ENCODE measurements at places on chromosomes 11 and 22. TPM values are rescaled to one million over a fixed set of nuclear protein-coding genes. Genes with fewer than 3 reads are reported as not detected.
A peak's percentile ranks its signal among the peaks of the same experiment; 100 is the strongest.

DNA sequence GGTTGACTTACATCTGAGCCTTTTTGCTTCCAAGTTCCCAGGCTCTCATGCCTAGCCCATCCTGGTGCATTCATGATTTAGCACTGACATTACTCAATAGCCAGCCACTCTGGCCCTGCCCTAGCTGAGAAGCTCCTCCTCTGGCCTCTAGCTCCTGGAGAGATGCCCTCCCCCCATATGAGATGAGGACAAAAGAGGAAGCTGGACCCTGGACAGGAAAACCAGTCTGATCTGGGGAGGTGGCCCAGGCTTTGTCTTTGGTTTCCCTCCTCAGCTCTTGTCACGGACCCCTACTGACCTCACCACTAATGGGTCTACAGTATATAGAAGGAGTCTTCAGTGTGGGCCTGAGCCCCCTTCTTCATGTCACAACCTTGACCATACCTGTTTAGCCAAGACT, 3.0 kb downstream of the RHOG start:
- peak; percentile 75 for DNase-seq
- H3K27me3 ChIP-seq: no peaks in the 10 kb centered on the region
- no peak overlapping the region for H3K4me3 ChIP-seq
- H3K36me3 ChIP-seq: peaks cover 29% of the 10 kb centered on the region
- H3K27ac ChIP-seq: peak overlapping the region; percentile 15
- H3K4me1 ChIP-seq: peaks cover 36% of the 10 kb centered on the region

GRCh38 chr11:118436639-118437207, 431 bp downstream of the KMT2A start:
- peak overlapping the region; percentile 88 for H3K27ac ChIP-seq
- H3K4me3 ChIP-seq: peak overlapping the region; percentile 93
- peaks cover 24% of the 10 kb centered on the region for H3K4me1 ChIP-seq
- H3K27me3 ChIP-seq: no peaks in the 10 kb centered on the region

DNA sequence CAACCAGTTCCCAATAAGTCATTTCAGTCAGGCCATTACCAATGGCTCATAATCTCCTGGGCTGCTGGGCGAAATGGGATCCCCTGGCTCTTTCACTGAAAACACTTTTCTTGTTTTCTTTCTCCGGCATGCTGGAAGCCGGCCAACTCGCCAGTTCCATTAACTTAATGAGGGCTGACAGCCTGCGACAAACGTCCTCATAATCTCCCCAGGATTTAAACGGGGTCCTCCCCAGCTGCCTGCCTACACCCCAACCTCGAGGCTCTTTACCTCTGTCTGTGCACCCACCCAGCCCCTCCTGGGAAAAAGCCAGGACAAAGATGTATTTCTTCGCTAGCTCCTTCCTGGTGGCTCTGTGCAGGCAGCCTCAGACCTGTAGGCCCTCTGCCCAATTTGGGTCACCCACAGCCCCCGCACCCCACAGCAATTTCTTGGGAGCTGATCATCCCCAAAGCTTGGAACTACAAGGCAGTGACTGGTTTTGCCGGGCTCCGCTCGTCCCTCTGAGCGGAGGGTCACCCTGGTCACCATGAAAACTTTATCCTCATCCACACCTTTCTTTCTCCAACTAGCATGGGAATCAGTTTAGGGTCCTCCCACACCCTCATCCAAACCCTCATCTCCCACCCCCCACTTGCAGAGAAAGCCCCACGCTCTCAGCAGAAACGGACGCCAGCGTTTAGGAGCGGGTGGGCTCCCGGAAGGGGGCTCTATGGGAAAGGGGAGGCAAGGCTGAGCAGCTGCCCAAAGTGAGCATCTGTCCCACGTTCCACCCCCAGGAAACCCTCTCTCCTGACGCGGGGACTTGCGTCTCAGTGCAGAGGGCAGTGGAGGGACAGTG, 51.1 kb upstream of the KCNQ1OT1 start:
- no peak for DNase-seq
- H3K4me3 ChIP-seq: no peak overlapping the region
- H3K36me3 ChIP-seq: no peaks in the 10 kb centered on the region
- peaks cover 25% of the 10 kb centered on the region for H3K4me1 ChIP-seq

Gene LARGE1
- total RNA-seq: 10.6 TPM

DNA sequence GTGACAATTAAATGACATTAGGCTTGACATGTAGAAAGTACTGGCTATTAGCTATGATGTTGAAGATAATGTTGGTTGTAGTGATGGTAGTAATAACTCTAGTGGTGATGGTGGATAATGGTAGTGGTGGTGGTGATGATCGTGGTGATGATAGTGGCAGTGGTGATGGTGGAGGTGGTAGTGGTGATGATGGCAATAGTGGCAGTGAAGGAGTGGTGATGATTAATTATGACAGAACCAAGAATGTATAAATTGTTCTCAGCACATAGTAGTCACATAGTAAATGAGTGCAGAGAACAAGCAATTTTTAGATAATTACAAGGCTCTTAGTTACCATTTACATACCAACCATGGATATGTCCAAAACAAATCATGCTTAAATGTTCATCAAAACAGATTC, 5.3 kb upstream of the CD44 start:
- H3K4me3 ChIP-seq: no peak overlapping the region
- H3K27me3 ChIP-seq: peaks cover 5% of the 10 kb centered on the region
- peaks cover 2% of the 10 kb centered on the region for H3K36me3 ChIP-seq
- peaks cover 10% of the 10 kb centered on the region for H3K4me1 ChIP-seq

- H3K27me3 ChIP-seq: peaks cover 3% of the 10 kb centered on the region
- DNase-seq: no peak
- H3K4me3 ChIP-seq: no peak overlapping the region
- H3K4me1 ChIP-seq: no peaks in the 10 kb centered on the region
- no peak overlapping the region for H3K27ac ChIP-seq
Observed at GRCh38 chr11:121588747-121589146, 136.0 kb upstream of the SORL1-AS1 start.

DNA sequence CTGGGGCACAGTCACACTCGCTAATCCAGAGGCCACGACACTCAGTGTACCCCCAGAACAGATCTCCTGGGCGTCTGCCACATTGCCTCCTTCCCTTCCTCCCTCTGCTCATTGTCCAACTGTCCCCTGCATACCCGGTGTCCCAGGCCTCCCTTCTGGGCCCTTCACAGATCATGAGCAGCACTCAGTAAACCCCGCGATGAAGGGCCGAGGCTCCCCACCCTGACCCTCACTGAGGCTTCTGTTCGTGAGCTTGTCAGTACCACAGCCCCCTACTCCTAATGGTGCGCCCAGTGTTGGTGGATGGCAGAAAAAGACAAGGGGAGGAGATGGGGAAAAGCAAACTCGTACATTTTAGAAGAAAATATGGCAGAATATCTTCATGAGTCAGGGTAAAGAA, 12.6 kb downstream of the RSPH14 start:
- no peak overlapping the region for H3K4me3 ChIP-seq
- H3K27ac ChIP-seq: no peak overlapping the region
- no peaks in the 10 kb centered on the region for H3K27me3 ChIP-seq
- peaks cover 20% of the 10 kb centered on the region for H3K4me1 ChIP-seq
- no peaks in the 10 kb centered on the region for H3K36me3 ChIP-seq
- DNase-seq: no peak

Gene KCNK4
- total RNA-seq: 0.13 TPM

Gene SLC16A8
- 2.4 TPM for total RNA-seq

GRCh38 chr11:108199446-108200321, 22.8 kb downstream of the NPAT start:
- no peaks in the 10 kb centered on the region for H3K27me3 ChIP-seq
- no peaks in the 10 kb centered on the region for H3K4me1 ChIP-seq
- no peak for DNase-seq
- H3K4me3 ChIP-seq: no peak overlapping the region
- H3K36me3 ChIP-seq: peaks cover 17% of the 10 kb centered on the region

DNA sequence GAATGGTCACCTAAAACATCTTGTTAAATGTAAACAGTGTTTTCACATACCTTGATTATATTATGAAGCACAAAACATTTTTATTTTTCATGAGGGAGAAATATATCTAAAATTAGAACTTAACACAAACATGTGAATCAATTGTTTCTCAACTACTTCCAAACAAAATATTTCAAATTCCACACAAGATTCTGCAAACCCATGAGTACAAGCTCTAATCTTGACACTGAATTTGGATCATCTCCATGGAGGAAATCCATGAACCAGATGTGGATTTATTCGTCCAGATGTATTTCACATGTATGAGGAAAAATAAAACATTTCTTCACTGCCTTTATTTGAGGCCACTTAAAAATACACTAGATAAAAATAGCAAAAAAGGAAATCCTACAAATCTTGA, 184.2 kb downstream of the SBF2 start:
- H3K27ac ChIP-seq: peak overlapping the region; percentile 57
- no peaks in the 10 kb centered on the region for H3K27me3 ChIP-seq
- no peaks in the 10 kb centered on the region for H3K36me3 ChIP-seq
- no peak overlapping the region for H3K4me3 ChIP-seq
- peak; percentile 98 for DNase-seq

Gene HEPN1
- total RNA-seq: not detected

Gene PLEKHA7
- 2.6 TPM for total RNA-seq

DNA sequence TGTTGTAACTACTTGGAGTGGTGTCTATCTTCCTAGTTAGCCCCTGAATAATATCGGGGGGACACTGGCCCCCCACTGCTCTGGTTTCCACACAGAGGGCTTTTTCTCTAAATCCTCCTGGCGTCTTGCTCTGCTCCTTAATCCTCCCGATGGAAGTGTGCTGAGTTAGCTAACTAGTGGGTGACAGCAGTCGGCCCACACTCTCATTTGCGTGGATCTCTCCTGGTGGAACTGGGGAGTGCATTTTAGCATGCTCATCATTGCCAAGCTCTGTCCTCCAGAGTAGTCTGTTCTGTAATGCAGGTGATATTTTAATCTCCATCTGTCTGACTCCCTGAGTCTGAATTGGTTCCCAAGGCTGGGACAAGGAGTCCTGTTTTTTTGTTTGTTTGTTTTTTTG, 46.1 kb upstream of the RASSF10 start:
- H3K27me3 ChIP-seq: no peaks in the 10 kb centered on the region
- no peak overlapping the region for H3K27ac ChIP-seq
- no peak overlapping the region for H3K4me3 ChIP-seq
- no peaks in the 10 kb centered on the region for H3K36me3 ChIP-seq
- no peaks in the 10 kb centered on the region for H3K4me1 ChIP-seq
- no peak for DNase-seq

DNA sequence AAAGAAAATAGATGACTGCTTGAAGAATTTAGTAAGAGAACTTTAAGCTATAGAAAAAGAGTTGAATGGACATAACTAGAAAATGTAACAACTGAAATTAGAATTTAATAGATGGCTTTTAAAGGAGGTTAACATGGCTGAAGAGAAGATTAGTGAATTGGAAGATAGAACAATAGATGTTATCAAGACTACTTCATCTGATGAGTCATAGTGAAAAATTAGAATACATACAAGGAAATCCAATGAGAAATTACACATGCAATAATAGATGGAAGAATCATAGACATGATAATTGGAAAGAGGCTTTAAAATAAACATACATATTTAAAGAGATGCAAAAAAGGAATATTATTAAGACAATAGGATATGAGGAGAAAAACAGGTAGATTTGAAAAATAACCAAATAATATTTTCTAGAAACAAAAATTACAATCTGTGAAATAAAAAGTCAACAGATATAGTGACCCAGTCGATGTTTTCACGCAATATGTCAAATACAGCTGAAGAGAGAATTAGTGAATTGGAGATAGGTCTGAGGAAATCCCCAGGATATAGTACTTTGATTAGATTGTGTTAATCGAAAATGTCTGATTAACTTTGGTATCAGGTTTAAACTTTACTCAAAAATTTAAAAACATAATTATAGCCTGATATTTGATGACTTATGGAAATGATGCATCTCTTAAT, 28.2 kb downstream of the CAT start:
- H3K27ac ChIP-seq: no peak overlapping the region
- no peak overlapping the region for H3K4me3 ChIP-seq
- no peaks in the 10 kb centered on the region for H3K27me3 ChIP-seq

DNA sequence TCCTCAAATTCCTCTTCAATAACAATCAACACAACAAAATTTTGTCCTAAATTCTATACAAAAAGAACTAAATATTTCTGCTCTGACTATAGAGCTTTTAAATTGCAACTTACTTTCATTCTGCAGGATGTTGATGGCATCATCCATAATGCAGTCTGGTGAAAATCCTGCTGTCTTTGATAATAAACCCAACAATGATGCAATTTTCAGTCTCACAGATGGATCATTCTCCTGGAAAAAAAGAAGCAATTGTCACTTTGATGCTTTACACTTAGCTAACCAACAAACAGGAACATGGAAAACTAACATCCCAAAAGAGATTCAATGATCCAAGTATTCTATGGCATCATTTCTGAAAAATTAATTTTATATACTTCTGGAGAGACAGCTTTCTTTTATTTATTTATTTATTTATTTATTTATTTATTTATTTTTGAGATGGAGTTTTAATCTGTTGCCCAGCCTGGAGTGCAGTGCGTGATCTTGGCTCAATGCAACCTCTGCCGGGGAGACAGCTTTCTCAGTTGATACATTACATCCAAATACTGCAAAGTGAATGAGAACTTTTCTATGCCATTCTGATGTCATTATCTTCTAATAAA, 13.0 kb downstream of the INTS4 start:
- no peaks in the 10 kb centered on the region for H3K4me1 ChIP-seq
- no peak for DNase-seq

Gene HTR3B
- total RNA-seq: not detected

- H3K27me3 ChIP-seq: no peaks in the 10 kb centered on the region
- no peak for DNase-seq
- H3K27ac ChIP-seq: peak overlapping the region; percentile 62
- peaks cover 21% of the 10 kb centered on the region for H3K4me1 ChIP-seq
Observed at GRCh38 chr22:39269095-39269790, 24.5 kb upstream of the PDGFB start.

DNA sequence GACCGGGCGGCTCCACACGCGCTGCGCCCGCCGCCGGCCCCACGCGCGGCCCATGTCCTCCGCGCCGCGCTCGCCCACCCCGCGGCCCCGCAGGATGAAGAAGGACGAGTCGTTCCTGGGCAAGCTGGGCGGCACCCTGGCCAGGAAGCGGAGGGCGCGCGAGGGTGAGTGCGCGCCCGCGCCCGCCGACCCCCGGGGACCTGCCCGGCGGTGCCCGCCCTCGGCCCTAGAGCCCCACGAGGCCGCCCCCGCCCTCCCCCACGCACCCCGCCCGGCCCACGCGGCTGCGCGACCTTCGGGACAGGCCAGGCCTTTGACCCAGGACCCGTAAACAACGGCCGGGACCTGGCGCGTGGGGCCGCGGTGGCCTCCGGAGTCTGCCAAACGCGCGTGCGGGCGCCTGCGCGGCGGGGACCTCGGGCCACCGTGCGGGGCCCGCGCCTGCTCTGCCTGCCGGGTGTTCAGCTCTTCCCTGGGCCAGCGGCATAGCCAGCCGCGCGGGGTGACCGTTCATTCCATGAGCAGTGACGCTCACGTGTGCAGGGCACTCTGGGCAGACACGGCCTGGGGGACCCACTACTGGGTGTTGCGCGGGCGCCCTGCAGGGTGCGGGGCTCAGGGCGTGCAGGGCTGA, at the start of gene PARVB:
TSS of gene PARVB (plus strand) at position 15 of the 634 bp plus-strand sequence. CDS start at position 53, 38 bp downstream.
- DNase-seq: peak; percentile 49
- H3K36me3 ChIP-seq: no peaks in the 10 kb centered on the region
- H3K27me3 ChIP-seq: no peaks in the 10 kb centered on the region
- H3K4me3 ChIP-seq: peak within 1 kb of the TSS; percentile 66
- peaks cover 55% of the 10 kb centered on the region for H3K4me1 ChIP-seq
- peak within 1 kb of the TSS; percentile 96 for H3K27ac ChIP-seq

All from muscle of leg (tissue), 16 donors.